ENCODE measurements at places on chromosomes 16 and 17.
A peak's percentile ranks its signal among the peaks of the same experiment; 100 is the strongest.

DNA sequence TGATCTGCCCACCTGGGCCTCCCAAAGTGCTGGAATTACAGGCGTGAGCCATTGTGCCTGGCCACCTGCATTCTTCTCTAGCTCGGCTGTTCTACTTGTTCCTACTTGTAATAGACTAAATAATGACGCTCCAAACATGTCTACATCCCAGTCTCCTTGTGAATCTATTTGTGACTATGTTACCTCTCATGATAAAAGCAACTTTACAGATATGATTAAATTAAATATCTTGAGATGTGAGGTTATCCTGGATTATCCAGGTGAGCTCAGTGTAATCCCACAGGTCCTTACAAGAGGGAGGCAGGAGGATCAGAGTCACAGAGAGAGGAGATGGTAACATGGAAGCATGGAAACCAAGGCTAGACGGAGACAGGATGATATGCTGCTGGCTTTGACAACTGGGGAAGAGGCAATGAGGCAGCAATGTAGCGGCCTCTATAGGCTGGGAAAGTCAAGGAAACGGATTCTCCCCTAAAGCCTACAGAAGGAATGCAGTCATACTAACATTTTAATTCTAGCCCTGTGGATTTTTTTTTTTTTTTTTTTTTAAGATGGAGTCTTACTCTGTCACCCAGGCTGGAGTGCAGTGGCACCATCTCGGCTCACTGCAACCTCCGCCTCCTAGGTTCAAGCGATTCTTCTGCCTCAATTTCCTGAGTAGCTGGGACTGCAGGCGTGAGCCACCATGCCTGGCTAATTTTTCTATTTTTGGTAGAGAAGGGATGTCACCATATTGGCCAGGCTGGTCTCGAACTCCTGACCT, 5.0 kb upstream of the LASP1 start:
- DNase-seq: peak; percentile 15

DNA sequence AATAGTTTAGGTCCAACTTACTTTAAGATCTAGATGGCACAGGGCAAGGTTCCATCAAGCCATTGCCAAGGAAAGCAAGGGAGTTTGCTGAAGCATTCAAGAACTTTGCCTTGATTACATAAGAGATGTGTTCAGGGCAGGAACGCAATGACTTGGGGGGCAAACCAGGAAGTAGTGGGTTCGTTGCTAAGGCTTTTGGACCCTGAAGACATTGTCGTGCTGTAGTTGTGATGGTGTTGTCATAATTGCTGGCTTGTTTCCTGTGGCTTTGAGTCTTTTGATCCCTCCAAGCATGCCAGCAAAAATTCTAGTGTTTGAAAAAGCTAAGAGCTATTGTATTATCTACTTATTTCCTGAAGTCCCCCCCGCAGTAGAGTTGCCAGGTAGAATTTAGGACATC, 70.7 kb upstream of the HNF1B start:
- no peak for DNase-seq

DNA sequence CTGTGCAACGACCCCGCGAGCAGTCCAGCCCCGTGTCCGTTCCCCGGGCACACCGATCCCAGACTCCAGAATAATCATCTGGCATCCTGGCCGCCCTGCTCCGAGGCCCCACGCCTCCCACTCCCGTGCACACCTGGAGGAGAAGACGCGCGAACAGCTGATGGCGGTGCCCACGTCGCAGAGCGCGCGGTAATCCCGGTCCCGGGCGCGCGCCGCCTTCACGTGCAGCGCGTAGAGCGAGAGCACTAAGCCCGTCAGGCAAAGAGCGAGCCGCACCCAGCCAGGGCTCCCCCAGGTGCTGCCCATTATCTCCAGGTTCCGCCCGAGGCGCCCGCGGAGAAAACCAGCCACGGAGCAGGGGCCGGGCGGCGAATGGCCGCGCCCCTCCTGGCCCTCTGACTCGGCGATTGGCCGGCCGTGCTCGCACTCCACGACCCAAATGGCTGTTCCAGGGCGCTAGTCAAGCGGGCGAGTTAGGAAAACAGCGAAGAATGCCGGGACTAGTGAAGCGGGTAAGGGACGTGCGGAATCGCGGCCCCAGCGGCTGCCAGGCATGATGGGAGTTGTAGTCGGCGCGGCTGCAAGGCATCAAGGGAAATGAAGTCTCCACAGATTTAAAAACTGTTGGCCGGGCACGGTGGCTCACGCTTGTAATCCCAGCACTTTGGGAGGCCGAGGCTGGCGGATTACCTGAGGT, at the start of gene VKORC1:
VKORC1 (minus strand) TSS at position 374 of the 697 bp plus-strand sequence; CDS start at position 306, 68 bp downstream.
- DNase-seq: peak; percentile 94

DNA sequence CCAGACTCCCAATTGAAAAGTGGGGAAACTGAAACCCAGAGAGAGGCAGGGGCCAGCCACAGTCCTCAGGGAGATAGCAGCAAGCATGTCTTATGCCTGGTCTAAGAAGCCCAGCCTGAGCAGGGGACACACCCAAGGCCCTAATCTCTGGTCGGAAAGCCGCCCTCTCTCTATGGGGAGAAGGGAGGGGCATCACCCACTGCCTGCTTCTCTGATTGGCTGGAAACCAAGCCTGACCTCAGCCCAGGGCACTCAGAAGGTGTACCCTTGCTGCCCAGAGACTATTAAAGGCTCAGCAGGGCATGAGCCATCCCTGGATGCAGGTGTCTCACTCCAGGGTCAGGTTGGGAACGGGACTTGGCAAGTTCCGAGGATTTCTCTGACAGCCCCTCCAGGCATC, 5.7 kb upstream of the KRT13 start:
- peak; percentile 92 for DNase-seq

DNA sequence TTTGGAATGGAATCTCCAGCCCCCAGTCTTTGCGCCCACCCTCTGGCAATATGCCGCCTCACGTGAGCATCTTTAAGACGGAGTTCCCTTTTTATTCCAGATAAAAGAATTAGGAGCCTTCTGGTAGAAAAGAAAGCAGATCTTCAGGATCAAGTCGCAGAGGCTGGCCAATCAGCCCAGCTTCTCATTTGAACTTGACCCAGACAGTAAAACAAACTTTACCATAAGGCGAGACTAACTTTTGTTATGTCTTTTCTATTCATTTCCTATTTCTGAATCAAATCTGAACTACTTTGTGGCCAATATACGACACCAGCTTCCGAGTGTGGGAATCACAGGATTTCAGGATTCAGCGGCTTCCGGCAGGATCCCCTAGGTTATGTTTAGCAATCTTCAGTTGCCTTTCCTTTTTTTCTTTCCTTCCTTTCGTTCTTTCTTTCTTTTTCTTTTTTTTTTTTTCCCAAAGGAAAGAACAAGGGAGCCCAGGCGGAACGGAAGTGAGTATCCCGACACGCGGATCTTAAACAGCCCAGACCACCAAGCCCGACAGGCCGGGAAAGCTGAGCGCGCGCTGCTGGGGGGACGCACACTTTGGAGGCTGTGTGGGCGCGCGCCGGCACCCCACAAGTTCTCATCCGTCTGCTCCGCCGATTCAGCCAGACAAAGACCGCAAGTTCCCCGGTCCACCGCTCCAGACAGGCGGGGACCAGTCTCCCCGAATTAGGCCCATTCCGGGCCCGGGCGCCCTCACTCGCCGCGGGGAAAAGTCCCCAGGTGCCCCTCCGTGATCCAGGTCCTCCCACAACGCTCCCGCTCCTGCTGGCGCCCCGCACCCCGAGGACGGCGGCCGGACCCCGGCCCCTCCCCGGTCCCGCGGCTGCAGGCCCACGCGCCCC, 633 bp downstream of the TBC1D16 start:
- DNase-seq: no peak

GRCh38 chr16:54703339-54703738, 227.3 kb upstream of the IRX5 start:
- DNase-seq: no peak

DNA sequence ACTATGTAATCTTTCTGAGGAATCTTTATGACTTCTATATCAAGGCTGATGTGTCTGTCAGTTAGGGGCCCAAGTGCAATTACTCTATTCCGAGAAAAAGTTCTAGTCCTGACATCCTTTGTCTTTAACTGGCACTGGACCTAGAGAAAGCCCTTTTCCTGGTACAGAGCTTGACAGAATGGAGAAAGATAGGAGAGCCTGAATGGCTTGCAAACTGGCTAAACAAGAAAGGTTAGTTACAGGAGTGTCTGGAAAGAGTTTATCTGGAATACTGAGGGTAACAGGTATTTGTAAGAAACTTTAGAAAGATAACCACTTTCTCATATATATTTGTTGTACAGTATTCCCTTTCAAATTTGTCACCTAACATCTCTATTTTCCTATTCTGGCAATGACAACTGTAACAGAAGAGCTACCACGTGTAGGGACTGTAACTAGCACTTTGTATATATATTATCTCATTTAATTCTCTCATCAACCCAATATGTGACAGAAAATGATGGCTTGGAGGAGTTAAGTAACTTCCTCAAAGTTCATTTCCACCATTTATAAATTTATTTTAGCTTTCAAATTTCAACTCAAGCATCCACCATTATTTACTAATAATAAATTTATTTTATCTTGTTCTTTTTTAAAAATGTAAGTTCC, 97.4 kb upstream of the C17orf78 start:
- no peak for DNase-seq

DNA sequence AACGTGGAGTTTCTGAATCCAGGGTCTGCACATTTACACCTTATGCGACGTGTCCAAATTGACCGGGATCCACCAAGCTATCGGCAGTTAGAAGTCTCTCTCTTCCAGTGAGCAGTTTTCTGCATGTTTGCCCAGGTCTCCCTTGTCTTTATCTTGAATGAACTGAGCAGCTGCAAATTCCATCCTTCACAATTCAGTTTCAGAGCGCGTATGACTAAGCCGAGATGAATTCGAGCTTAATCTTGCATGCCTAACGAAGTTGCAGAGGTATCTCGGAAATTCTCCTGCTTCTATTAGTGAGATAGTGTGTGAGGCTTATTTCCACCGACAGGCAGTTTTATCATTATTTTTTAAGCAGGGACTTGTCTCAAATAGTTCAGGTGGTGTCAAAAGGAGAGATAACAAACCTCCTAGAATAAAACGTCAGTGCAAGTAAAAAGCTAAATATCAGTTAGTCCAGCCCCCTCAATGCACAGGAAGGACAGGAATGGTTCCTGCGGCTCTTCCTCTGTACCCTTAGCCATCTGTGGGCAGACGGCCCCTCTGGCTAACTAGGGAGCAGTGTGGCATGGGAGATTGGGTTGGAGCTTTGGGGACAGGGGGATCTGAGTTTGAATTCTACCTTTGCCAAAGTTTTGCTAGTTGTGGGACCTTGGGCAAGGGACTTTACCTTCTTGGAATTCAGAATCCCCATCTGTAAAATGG, 93.0 kb upstream of the GPR139 start:
- no peak for DNase-seq

Data from erythroblast (primary cell).